Activated CD8-positive, alpha-beta memory T cell treated with anti-CD3 and anti-CD28 coated beads for 1 hour (primary cell): ENCODE measurements at places on chromosomes 12 and 14.

DNA sequence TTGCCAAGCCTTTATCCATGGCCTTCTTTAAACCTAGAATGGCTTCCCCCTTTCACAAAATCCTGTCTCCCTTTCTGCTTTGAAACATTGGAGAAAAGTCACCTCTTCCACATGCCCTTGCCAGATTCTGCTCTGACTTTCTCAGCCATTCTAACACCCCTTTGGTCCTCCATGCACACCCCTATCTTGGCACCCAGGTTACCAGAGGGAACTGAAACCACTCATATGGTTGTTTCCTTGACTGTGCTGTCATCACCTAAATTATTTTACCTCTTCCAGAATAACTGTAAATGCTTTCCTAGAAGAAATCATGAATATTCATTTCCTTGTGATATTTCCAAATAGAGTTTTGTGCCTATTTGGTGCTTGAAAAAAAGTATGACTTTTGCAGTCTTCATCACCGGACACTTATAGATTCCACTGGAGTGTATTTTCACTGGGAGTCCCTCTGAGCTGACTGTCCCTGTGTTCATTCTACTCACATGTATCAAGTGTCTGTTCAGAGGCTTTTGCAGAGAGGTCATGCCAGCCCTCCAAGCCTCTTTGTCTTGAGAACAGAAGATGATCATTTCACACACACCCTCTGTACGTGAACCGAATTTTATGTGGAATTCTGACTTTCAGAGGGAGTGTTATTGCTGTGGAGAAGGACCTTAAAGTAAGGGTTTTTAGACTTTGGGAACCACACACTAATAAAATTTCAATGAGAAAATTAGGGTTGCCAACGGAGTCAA lies 74.1 kb downstream of the PLXNC1 start:
- DNase-seq, result no peak

DNA sequence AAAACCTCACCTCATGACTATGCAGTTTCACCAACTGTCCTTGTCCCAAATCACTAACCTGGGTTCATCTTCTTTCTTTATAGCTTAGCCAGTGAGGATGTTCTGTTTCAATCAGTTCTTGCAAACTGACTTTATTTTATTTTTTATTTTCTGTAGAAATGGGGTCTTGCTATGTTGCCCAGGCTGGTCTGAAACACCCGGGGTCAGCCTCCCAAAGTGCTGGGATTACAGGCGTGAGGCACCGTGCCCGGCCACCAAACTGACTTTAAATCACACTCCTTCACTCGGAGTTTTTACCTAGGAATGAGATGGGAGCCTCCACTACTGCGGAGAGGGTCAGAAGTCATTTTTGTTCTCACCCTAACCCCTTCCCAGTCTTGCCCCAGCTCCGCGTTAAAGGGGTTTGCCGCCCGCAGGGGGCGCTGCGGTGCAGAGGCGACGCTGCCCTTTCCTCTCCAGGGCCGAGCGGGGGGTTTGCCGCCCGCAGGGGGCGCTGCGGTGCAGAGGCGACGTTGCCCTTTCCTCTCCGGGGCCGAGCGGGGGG lies 7.0 kb upstream of the B4GALNT3 start:
- DNase-seq, result peak; percentile 13

DNA sequence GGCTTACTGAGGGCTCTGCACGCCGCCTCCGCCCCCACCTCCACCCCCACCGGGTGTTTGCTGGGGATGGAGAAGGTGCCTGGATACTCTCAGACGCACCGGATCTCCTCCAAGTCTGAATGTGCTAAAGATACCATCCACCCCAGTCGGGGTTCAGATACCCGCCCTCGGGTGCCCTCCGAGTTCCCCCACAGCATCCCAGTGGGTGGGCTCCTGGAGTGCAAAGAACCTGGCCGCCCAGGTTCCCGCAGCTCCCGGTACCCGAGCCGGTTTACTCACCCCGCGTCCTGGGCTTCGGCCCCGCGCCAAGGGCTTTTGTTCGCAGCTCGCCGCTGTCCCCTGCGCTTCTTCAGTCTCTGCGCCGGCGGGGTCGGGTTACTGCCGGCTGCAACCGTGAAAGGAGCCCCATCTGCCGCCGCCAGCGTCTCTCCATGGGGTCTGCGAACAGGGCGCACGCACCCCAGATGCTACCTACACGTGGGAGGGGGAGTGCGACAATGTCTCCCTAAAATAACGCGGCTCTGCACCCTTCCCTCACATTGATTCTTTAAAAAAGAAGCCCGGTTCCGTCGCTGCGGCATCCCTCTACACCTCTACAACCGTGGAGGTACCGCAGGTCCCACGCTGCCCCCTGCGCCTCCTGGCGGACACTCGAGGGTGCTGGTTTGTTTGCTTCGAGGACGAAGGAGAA lies at the start of gene CCDC177:
Gene CCDC177 (minus strand): TSS at position 609 of the 691 bp plus-strand sequence. CDS start 1,249 bp downstream, outside the sequence.
- peak; percentile 63 for DNase-seq

DNA sequence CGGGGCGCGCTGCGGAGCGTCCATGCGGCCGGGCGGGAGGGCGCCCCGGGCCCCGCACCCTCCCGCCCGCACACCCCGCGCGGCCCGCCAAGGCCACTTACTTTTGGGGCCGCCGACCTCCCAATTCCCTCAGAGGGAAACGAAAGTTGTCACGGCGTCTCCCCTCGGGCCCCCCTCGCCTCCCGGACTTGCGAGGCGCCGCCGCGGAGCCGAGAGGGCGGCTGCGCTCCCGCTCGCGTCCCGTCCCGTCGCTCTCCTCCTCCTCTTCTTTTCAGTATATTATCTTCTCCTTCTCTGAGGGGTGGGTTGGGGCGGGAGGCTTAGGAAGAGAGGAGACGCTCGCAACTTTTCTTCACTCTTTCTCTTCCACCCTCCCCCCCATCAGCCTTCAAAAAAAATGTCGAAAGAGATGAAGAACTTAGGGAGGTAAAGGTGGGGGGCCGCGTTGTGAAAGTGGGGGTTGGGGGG lies 613 bp downstream of the DUSP16 start:
- peak; percentile 3 for DNase-seq

- DNase-seq, result no peak
Measured at GRCh38 chr12:93813972-93814821, 137.0 kb downstream of the CRADD start.

- no peak for DNase-seq
Measured at GRCh38 chr14:52026017-52026660, 36.8 kb downstream of the RTRAF start.

DNA sequence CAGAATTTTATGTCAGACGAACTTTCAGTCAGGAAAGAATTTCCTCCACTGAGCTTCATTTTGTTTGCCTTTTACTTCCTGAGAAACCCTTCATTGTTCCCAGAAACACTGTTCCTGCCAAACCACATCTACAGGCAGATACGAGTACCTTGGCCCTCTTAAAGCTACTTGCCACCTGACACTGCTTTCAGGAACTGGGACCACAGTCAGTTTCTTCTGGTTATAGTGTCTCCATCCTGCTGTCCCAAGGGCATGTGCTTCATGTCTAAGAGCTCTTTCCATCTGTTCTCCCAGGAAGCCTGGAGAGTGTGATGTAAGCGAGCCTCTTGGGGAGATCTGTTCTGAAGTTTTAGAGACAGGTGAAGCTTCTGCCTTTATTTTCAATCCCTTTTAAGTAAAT lies 161.7 kb upstream of the PLEKHA5 start:
- DNase-seq, result no peak

GRCh38 chr14:103889313-103890051 lies 38.8 kb upstream of the TDRD9 start:
- DNase-seq, result no peak

DNA sequence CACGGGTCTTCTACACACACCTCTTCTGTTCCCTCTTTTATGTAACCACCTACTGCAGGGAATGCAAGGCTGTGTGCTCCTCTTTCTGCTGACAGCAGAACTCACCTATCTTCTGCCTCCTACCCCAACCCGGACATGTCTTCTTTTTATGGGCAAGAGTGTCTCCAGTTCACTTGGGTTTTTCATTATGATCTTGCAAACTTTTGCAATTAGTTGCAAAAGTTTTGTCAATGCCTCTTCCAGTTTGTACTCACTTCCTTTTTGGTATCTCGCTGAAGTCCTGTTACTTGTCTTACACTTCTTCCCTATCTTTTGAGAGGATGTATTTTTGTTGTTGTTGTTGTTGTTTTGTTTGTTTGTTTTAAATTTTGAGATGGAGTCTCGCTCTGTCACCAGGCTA lies 50.6 kb downstream of the DRAM1 start:
- no peak for DNase-seq

DNA sequence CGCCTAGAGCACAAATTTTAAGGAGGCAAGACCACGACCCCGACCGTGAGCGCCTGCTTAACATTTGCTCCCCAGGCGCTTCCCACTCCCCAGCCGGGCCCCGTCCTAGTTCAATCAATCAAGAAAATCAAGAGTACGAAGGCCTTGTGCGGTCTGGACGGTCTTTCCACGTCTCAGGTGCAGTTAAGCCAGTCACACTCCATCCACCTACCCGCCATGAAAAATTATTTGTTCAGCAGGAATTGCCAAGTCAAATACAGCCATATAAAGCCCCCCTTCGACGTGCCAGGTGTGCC lies 603 bp upstream of the LRR1 start:
- no peak for DNase-seq

DNA sequence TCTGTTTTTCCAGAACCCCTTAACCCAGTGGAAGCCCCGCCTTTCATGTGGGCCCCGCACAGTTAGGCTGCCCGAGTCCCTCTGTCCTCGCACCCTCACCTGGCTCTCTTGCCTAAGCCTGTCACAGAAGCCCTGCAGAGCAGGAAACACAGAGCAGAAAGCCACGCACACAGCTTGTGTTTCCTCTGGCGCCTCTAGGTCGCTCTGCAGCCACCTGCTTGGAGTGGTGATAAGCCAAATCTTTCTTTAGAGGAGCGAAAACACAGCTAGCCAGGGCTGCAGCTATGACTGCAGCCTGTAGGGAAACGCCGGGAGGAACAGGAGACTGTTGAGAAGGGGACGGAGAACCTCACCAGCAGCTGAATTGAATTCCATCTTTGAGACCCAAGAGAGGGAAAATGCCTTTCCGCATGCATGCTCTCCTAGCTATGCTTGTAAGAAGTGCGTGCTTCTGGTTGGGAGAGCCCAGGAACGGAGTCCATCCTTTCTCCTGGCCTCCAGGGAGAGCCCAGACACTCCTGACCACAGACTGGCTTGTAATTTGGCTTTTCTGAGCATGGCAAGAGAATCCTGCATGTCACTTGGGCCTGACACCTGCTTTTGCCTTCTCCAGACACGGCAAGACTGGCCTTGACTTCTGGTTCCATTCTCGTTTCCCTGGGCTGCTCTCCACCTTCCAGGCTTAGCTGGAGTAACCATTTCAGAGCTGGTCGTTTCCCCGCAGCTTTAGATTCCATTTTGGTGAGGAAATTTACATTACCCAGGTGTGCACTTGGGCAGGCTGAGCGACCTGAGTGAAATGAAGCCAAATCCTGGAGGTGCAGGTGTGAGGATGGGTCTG lies 301.6 kb downstream of the CACNA1C start:
- DNase-seq, result no peak

- DNase-seq, result peak; percentile 57
Measured at GRCh38 chr14:91173221-91173670, 59.4 kb downstream of the DGLUCY start.

DNA sequence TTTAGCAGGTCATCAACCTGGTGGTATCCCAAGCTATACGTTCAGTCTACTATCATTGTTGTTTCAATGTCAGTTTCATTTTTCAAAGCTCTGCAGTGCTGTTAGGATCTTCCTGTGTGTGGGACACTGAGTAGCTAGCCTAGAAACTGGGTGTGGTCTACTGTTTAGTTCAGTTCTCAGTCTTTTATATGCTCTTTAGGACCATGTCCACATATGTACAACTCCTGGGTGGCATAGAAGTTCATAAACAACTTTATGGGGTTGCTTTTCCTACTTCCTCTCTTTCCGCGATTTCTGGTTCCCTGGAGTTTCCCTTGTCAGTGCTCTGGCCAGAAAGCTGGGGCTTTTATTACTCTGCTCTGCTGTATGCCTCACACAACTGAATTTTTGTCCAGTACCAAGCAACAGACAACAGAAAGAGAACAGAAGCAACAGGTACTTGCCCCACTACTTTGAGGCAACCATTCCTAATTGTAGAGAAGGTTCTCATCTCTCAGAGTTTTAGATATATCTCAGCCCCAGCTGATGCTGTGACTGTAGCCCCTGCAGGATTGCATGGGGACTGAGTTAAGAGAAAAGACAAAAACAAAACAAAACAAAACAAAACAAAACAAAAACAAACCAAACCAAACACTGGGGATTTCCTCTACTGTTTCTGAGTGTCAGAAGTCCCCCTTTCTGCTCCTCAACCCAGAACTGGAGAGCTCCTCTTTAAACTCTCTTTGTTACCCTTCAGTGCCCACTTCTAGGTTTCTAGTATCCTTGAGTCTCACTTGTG lies 30.3 kb downstream of the MIS18BP1 start:
- no peak for DNase-seq

GRCh38 chr12:30877105-30877875 lies 49.3 kb upstream of the TSPAN11 start:
- no peak for DNase-seq

GRCh38 chr14:74488786-74489397 lies 4.2 kb downstream of the NPC2 start:
- no peak for DNase-seq

DNA sequence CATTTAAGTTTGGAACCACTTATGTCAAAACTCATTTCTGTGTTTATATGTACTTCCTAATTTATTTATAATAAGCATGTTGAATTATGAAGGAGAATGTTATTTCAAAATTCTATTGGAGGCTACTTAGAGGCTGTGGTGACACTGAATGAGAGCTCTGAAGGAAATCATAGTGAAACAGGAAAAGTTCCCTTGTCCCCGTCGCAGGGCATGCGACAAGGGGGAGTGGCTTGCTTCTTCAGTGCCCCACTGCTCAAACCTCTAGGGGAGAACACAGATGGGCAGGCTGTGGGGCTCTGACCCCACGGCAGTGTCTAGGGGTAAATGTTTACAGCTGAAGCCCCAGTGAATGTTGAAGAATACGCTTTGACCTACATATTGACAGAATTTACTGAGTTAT lies 261.9 kb downstream of the RAD51B start:
- DNase-seq, result no peak

DNA sequence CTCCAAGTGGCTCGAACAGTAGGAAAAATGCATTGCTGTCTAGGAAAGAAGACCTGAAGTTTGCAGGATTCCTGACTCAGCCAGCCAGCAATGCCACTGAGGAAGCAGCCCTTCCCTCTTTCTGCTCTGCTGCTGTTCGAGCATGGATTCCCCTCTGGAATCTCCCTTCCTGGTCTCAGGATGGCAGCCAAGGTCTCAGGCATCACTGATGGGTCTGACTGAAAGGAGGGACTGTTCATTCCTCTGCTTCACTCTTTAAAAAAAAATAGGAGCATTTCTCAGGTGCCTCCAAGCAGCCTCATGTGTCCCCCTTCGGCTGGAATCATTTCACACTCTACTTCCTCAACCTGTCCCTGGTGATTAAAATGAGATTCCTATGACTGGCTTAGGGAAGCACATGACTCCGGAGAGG lies 62.4 kb downstream of the SLC15A4 start:
- DNase-seq, result no peak
